ENCODE measurements at places on chromosomes 12 and 14. TPM values are rescaled to one million over a fixed set of nuclear protein-coding genes. Genes with fewer than 3 reads are reported as not detected.

The BMP4 gene
- total RNA-seq = 24.8 TPM

The KLRB1 gene
- not detected for total RNA-seq

The GPRC5D gene
- not detected for total RNA-seq

DNA sequence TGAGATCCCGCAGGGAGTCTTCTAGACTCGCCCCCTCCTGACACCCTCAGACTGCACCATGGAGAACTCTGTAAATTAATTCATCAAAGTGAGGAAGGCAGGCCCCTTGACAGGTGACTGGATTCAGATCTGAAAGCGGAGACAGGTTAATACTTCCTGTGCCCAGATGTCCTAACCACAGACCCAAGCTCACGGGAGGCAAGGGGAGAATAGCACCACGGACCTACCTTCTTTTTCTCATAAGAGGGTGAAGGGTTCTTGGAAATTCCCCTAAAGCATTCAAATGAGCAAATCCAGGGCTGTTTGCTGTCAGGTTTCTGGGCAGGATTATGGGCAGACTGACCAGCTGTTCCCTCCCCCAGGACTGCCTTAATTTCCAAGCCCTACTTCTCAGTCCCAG is 170.0 kb downstream of the ZFP36L1 start:
- no peak for DNase-seq

DNA sequence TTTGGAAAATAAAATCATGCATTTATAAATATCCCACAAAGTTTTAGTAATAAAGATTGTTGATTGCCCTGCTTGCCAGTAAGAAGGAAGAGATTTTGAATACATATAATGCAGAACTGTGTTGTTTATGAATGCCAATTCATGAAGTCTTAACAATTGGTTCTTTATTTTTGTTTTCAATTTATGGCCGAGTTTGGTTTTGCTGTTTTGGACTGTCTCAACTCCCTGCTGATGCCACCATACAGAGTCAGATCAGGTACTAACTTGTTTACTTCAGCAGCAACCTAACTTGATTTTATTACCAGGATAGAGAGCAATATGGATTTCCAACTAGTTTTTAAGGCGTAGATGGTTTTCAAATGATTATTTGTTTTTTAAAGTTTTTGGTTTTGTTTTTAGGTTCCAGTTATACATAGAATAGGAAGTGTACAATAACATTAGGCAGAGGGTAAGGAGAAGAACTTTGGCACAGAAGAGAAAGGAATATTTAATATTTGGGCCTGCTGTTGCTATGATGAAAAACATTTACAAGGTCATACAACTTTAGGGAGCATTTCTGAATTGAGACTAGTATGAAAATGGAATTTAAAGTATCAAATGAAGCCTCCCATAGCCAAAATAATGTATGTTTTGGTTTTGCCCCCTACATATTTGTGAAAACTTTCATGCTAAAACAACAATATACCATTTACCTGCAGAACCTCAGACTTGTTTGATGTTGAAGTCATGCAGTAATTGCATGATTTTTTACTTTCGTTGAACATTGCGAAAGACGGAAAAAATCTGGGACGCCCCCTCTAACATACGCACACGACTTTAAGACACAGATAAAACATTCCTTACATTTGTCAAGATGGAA is 904 bp upstream of the FAM177A1 start:
- DNase-seq = no peak

- DNase-seq = no peak
Observed at GRCh38 chr14:85122690-85123089, 407.3 kb upstream of the FLRT2 start.

GRCh38 chr14:102554821-102555819 is 37.3 kb upstream of the RCOR1 start:
- peak; percentile 44 for DNase-seq

- DNase-seq = no peak
Observed at GRCh38 chr12:103858335-103858734, 17.3 kb upstream of the NT5DC3 start.

- no peak for DNase-seq
Observed at GRCh38 chr14:99138999-99139865, 132.8 kb downstream of the BCL11B start.

- no peak for DNase-seq
Observed at GRCh38 chr14:99468081-99468480, 12.6 kb downstream of the SETD3 start.

- DNase-seq = no peak
Observed at GRCh38 chr14:101851736-101852405, 90.4 kb downstream of the PPP2R5C start.

DNA sequence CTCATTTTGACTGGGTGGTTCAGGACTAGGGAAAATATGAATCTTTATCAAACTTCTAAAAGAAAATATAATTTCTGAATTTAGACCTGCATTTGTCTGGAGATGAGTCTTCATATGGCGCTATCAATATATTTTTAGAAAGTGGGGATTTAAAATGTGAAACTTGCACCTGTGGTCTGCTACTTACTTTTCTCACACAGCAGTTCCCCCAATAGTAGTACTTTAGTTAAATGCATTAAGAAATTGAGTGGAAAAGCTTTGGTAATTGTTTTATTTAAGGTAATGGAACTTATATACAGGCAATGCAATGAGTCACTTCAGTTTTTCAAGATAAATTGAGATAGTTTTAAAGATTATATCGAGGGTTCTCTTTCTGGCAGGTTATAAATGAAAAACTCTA is 91.9 kb downstream of the CNTN1 start:
- no peak for DNase-seq

DNA sequence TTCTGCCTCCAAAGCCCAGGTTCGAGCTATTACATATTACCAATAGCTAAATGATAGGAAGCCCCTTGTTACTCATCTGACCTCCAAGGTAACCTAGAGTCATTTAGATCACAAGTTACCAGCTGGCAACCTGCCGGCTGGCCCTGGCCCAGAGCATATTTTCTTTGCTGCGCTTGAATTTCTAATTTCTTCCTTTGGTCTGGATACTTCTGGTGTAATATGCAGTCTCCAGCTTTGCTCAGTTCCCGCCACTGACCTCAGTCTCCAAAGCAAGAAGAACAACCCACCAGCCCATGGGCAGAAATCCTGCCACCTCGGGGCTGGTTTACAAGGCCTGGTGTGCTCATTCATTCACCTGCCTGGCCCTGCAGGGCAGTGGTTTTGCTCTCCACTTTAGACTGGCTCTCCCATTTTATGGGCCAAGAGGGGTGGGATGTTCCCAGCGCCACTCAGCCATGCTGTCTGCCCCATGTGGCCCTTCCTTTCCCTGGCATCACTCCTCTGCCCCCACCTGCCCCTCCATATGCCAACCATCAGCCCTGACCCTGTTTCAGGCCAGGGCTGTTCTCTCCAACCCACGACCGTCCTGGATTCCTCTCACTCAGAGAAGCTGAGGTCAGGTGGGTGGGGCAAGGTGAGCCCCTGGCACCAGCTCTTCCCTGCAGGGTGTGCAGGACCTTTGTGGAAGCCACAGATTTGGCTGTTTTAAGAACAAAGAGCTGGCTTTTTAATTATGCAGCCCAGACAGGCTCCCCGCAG is 76.0 kb downstream of the PRIMA1 start:
- DNase-seq = no peak

DNA sequence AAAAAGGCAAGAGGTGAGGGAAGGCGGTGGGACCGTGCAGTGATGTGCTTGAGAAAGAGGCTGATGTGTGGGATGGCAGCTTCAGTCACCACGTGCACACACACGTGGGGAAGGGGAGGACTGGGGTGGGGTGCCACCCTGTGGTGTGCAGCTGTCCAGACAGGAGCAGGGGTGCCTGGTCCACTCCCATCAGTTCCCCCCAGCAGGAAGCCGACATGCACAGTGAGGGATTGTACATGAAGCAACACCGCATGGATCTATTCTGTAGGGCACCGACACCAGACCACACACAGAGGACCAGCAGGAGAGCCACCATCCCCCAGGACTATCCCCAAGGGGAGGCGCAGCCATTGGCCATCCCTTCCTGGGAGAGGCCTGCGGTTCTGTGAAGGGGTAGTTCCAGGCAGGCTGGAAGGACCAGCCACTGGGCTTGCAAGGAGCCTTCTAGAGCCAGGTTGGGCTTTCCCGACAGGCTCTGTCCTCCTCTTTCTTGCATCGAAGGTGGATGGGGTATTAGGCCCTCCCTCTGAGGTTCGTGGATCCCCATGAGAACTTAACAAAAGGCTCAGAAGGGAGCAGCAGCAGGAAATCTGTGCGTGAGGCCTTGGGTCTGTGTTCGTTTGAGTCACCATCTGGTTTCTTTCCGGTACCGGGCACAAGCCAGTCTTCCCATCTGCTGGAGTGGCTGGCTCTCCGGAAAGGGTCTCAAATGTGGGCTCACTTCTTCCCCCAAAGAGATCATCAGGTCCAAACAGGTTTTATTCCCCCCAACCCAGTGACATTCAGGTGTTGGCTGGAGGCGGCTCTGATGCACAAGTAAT is 59.8 kb downstream of the PLEKHG3 start:
- DNase-seq = peak; percentile 23

- no peak for DNase-seq
Observed at GRCh38 chr12:113207613-113208040, 13.6 kb upstream of the TPCN1 start.

GRCh38 chr14:22522466-22522957 is 66.5 kb downstream of the DAD1 start:
- no peak for DNase-seq

DNA sequence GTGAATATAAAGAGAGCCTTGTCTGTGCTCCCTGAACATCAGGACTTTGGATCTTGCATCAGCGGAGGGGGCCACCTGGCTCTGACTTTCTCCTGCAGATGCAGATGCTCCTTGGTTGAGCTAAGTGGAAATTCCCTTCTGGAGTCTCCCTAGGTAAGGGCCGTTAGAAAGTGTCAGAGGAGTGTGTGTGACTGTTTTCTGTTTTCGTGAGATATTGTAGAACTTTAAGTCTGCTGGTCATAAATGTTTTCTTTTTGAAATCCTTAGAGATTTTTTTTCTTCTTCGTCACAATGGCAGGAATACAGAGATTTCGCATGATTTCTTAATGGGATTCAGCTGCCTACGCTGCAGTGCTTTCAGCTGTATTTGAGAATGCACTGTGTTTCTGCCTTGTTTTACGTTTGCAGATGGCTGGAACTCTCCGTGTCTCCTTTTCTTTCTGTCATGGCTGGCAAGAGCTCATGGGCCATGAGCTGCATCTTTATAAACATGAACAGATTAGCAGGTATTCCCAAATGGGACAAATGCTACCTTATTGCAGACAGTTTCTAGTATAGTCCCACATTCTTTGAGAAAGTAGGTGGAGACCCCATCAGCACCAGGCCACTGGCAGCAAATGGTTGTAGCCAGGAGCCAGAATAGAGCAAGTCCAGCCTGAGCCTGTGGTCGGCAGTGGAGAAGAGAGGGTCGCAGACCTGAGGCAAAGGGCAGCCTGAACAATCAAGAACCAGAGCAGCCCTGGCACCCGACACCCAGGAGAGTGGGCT is 76.2 kb upstream of the FRMD6 start:
- no peak for DNase-seq

DNA sequence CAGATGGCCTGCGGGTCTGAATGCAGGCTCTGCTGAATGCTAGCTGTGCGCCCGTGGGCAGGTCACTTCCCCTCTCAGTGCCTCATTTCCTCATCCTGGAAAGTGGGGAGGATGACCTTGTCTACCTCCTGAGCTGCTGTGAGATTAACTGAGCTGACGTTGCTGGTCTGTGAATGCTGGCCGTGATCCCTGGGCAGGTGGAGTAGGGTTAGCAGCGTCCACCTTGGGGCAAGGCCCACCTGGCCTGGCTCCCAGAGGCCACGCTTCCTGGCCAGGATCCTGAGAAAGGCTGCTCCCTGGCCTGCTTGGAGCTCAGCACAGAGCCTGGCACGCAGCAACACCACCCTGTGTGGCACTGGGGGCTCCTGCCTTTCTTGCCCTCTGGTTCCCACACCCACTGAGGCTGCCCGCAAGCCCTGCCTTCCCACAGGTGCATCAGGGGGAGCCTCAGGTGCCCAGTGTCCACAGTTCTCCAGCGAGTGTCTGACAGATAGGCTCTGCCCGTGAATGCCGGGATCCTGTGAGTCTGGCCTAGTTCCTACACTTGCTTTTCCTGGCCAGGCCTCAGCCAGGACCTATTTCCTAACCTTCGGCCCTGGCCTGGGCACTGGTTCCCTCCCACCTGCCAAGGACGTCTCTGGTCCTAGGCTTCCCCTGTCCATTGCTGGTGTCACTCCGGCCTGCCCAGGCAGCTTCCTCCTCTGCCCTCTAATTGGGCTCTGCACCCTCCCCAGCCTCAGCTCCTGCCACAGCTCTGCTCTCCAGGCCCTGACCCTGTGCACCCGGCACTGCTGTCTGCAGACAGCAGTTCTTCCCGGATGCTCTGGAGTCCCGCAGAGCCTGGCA is 37.2 kb upstream of the TDRD9 start:
- DNase-seq = no peak

DNA sequence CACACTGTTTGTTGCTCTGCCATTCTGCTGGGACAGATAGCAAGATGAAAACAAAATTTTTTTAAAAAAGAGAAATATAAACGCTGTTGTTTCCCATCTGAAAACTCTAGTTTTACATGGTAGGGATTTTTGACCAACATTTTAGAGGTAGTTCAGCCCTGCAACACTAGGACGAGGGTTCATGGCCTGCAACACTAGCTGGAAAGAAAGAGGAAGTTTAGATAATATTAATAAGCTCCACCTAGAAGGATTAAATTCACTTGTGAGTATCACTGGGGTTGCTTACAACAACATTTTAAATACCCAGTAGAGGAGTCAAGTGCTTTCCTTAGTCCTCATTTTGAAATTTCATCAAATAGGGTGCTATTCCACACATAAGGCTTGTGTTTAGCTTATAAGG is 68.2 kb downstream of the SRGAP1 start:
- DNase-seq = no peak

DNA sequence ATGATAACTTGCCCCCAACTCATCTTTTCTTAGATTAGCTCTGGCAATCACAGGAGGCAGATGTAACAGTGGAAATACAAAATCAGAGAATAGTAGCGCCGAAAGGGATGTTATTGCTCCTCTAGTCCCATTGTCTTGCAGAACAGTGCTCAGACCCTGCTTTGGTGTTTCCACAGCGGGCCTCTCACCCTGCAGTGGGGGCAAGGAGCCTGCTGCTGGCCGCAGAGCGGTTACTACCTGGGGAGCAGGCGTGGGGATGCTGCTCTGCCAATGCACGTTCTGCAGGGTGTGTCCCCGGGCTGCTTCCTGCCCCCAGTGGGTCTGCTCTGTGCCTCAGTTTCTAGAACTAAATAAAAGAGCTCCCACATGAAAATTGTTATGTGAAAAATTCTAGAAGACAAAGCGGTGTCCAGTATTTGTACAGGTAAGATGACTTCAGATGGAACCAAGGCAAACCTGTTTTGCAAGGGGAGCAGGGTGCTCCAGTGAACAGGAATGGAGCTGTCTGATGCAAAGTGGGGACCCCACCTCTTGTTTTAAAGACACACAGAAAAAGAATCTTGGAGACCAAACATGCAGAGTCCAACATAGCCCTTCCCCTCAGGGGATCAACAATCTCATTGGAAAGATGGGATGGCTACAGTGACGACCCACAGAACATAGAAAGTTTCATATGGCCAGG is 35.5 kb downstream of the LRRC74A start:
- no peak for DNase-seq

- no peak for DNase-seq
Observed at GRCh38 chr14:99120526-99121318, 151.3 kb downstream of the BCL11B start.

GRCh38 chr14:64213086-64213485 is 81.1 kb downstream of the ESR2 start:
- DNase-seq = no peak

- DNase-seq = no peak
Observed at GRCh38 chr14:98665007-98665406, 607.0 kb downstream of the BCL11B start.

All from Calu3 (cell line).